ENCODE measurements at places on chromosomes 5 and 9. TPM values are rescaled to one million over a fixed set of nuclear protein-coding genes. Genes with fewer than 3 reads are reported as not detected.

The IL3 gene
- total RNA-seq, result not detected

DNA sequence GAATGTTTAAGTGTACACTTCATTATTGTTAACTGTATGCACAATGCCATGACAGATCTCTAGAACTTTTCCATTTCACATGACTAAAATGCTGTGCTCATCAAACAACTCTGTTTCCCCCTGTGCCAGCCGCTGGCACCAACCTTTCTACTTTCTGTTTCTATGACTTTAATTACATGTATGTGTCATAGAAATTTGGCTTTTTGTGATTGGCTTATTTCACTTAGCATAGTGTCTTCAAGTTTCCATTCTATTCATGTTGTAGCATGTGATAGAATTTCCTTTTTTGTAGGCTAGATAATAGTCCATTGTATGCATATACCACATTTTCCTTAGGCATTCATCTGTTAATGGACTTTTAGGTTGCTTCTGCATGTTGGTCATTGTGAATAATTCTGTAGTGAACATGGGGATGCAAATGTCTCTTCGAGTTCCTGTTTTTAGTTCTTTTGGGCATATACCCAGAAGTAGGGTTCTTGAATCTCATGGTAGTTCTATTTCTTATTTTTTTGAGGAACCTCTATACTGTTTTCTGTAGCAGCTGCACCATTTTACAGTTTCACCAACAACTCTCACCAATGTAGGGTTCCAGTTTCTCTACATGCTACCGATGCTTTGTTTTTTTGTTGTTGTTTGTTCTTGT, 184.4 kb upstream of the DMRT1 start:
- DNase-seq, result no peak

The PCDHB3 gene
- 1.9 TPM for total RNA-seq

The FYB1 gene
- not detected for total RNA-seq

GRCh38 chr9:96565671-96566497, 53.8 kb downstream of the CDC14B start:
- DNase-seq, result no peak

DNA sequence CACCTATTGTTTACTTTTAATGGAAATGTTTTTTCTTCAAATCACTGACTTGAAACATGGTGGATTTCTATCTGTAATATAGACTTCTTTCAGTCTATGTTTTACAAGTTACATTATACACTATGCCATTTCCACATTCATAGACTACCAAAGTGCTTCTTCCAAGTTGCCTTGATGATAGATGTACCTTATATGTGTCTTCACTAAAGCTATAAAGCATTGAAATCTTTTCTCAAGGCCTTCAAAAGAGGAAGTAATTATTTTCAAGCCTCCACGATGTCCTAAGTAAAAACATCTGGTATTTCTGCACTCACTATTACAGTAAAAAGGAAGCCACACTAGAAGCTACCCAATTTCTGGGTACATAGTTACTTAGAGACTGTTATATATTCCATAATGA, 113.3 kb downstream of the FGF10 start:
- DNase-seq, result no peak

GRCh38 chr9:129698254-129698757, 32.9 kb downstream of the PRRX2 start:
- no peak for DNase-seq

The LCN1 gene
- not detected for total RNA-seq

The SCGB3A2 gene
- not detected for total RNA-seq

The PCDHB12 gene
- total RNA-seq, result 1.6 TPM

The ARRDC3 gene
- total RNA-seq, result 35.2 TPM

The UCK1 gene
- 19.8 TPM for total RNA-seq

GRCh38 chr5:115257981-115258380, 4.7 kb downstream of the PGGT1B start:
- no peak for DNase-seq

GRCh38 chr5:107300721-107301327, 369.9 kb downstream of the EFNA5 start:
- no peak for DNase-seq

DNA sequence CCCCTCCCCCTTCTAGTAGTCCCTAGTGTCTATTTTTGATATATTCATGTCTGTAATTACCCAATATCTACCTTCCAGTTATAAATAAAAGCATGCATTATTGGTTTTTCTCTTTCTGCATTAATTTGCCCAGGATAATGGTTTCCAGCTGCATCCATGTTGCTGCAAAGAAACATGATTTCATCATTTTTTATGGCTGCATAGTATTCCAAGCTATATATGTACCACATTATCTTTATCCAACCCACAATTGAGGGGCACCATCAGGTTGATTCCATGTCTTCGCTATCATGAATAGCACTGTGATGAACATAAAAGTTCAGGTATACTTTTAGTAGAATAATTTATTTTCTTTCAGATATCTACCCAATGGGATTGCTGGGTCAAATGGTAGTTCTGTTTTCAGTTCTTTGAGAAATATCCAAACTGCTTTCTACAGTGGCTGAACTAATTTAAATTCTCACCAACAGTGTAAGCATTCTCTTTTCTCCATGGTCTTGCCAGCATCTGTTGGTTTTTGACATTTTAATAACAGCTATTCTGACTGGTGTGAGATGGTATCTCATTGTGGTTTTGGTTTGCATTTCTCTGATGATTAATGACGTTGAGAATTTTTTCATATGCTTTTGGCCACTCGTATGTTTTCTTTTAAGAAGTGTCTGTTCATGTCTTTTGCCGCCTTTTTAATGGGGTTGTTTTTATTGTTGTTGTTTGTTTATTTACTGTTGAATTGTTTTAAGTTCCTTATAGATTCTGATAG, 746.1 kb upstream of the MEF2C start:
- DNase-seq, result no peak

The BTNL8 gene
- total RNA-seq, result not detected

- no peak for DNase-seq
Observed at GRCh38 chr9:109176386-109176785, 9.3 kb upstream of the FRRS1L start.

- no peak for DNase-seq
Observed at GRCh38 chr5:143980506-143980905, 168.5 kb downstream of the HMHB1 start.

DNA sequence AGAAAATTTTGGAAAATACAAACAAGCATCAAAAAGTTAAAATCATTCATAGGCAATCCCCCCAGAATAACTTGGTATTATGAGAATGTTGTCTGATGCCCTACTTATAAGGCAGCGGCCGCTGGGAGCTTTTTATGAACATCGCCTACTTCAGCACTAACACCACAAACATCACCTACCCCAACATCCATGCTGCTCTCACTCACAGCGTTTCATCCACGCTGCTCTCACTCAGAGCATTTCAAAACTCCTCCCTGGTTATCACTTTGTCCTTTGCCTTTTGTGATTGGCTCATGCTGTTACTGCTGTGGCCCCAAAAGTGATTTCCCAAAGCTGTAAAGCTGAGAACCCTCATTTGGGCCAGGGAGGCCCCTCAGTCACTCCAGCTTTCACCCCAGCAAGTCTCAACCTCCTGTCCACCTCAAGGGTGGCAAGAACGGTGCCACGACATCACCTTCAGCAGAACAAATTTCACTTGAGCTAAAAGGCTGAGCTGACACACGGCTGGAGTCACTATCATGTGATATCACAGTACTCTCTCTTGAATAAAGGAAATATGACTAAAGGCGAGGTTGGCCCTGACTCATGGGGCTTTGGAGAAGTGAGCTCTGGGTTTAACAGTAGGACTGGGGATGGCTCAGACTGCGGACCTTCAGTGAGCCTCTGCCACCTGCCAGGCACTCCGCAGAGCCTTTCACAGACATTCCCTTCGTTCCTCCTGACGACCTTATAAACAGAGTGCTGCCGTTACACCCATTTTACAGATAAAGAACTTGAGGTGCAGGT, 25.2 kb downstream of the SHC3 start:
- DNase-seq, result peak; percentile 73

- DNase-seq, result no peak
Observed at GRCh38 chr5:94690778-94691177, 72.3 kb downstream of the SLF1 start.

- no peak for DNase-seq
Observed at GRCh38 chr9:130073373-130073772, 19.7 kb downstream of the GPR107 start.

DNA sequence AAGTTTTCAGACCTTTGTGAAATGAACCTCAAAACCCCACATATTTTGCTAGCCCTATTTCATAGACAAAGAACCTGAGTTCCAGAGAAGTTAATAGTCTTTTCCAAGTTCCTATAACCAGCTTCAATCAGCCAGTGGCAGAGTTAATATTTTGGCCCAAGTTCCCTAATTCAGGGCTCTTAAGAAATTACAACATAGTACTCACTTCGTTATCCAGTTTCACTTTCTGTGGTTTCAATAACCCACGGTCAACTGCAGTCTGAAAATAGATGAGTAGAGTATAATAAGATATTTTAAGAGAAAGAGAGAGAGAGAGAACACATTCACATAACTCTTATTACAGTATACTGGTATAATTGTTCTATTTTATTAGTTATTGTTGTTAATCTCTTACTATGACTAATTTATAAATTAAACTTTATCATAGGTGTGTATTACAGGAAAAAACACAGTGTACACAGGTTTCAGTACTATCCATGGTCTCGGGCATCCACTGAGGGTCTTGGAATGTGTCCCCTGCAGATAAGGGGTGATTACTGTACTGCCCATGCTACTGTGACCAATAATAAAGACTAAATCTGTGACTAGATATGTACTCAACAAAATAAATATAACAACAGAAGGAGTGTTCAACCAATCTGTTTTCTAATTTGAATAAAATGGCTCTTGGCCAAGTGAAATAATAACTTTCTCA, 9.3 kb upstream of the MYOT start:
- no peak for DNase-seq

The GFI1B gene
- total RNA-seq, result not detected

DNA sequence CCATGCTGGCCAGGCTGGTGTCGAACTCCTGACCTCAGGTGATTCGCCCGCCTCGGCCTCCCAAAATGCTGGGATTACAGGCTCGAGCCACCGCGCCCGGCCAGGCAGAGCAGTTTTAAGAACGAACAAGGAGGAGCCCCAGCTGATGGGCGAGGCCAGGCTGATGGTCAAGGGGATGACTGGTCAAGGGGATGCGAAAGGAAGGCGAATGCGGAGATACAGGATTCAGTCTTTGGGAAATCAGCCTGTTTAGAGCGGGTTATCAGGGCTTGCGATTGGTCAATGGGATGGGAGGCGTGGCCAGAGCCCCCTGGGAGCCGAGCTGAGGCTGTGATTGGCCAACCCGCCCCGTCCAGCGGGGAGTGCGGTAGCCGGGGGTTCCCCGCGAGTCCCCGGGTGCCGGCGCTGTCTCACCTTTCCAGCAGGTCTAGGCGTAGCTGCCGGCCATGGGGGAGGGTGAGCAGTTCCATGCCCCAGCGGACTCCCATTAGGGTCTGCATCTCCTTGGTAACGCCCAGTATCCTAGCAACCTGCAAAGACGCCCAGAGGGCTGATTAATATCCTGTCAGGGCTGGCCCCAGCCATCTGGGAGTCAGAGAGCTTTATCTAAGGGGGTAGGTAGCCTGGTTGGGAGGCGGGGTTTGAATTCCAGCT, 7.5 kb upstream of the TOR2A start:
- peak; percentile 38 for DNase-seq

- DNase-seq, result no peak
Observed at GRCh38 chr5:33362915-33363314, 77.8 kb upstream of the TARS1 start.

GRCh38 chr5:89276566-89277305, 393.8 kb upstream of the MEF2C start:
- no peak for DNase-seq

GRCh38 chr5:178688551-178688950, 41.9 kb downstream of the ZNF354A start:
- DNase-seq, result no peak

GRCh38 chr9:135736272-135736978, 34.4 kb downstream of the KCNT1 start:
- DNase-seq, result no peak

The PKN3 gene
- 4.6 TPM for total RNA-seq

GRCh38 chr9:132018957-132019405, 60.7 kb downstream of the MED27 start:
- no peak for DNase-seq

The COL15A1 gene
- total RNA-seq, result 11.8 TPM

- DNase-seq, result no peak
Observed at GRCh38 chr5:146796144-146796543, 82.4 kb downstream of the PPP2R2B start.

GRCh38 chr5:109252731-109253130, 157.0 kb downstream of the PJA2 start:
- no peak for DNase-seq

The MYMK gene
- not detected for total RNA-seq

The CCL28 gene
- total RNA-seq, result 7.5 TPM

DNA sequence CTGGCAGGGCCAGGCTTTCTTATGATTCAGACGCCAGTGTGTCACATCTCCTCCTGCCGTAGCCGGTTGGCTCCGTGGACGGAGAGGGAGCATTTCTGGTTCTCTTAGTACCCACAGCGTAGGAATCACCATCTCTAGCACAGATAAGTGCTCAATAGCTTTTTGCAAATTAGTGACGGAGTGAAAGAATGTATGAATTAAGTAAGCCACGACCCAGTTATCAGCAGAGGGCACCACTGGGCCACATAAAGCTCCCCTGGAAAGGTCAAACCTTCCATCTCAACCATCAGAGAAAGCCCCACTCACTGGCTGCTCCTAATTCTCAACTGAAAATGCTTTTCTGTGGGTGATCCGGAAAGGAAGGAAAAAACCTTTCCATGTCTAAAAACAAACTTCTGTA, 317.0 kb upstream of the ADCY2 start:
- DNase-seq, result no peak

GRCh38 chr5:80103371-80103770, 68.2 kb downstream of the THBS4 start:
- DNase-seq, result no peak

GRCh38 chr5:116360008-116360853, 214.4 kb downstream of the SEMA6A start:
- no peak for DNase-seq

The CER1 gene
- not detected for total RNA-seq

GRCh38 chr5:96709152-96709821, 47.1 kb downstream of the CAST start:
- no peak for DNase-seq

The PCDHB15 gene
- total RNA-seq, result 3.0 TPM

Data from kidney epithelial cell (primary cell).